ENCODE measurements at places on chromosomes 3 and 15. TPM values are rescaled to one million over a fixed set of nuclear protein-coding genes. Genes with fewer than 3 reads are reported as not detected.

DNA sequence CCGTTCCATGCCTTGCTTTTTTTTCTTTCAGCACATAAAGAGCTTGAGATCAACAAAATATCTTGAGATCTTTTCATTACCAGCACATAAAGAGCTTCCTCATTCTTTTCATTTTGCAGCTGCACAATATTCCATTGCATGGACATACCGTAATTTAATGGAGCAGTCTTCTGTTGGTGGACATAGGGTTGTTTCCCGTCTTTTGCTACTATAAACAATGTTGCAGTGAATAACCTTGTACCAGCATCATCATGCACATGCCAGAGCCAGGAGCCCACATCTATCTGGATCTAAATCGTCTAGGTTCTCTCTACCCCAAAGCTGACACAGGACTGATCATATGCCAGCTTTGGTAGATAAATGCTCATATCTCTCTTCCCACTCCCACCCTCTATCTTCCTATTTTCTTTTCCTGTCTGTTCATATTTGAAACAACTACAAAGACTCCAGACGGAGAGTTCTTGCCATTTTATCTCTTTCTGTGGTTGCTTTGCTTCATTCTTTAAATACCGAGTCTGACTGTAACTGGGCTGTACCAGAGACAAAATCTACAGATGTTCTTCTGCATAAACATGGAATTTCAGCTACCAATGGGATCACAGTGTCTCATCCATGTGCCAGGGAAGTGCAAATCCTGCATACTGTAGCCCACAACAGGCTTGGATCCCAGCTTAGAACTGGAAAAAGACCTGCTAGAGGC lies 47.1 kb upstream of the AKAP13 start:
- no peak overlapping the region for H3K4me3 ChIP-seq
- H3K27me3 ChIP-seq = no peaks in the 10 kb centered on the region
- H3K27ac ChIP-seq = no peak overlapping the region
- no peak for DNase-seq
- peaks cover 42% of the 10 kb centered on the region for H3K4me1 ChIP-seq

GRCh38 chr3:77319711-77320110 lies 279.8 kb downstream of the ROBO2 start:
- no peaks in the 10 kb centered on the region for H3K27me3 ChIP-seq
- no peaks in the 10 kb centered on the region for H3K36me3 ChIP-seq
- H3K27ac ChIP-seq = no peak overlapping the region
- no peak for DNase-seq

GRCh38 chr15:27124287-27124871 lies 153.4 kb downstream of the GABRG3 start:
- no peak overlapping the region for H3K4me3 ChIP-seq
- H3K4me1 ChIP-seq = no peaks in the 10 kb centered on the region
- DNase-seq = no peak
- no peak overlapping the region for H3K27ac ChIP-seq

CPEB1 gene
- 2.7 TPM for total RNA-seq

PAQR9 gene
- total RNA-seq = not detected

DNA sequence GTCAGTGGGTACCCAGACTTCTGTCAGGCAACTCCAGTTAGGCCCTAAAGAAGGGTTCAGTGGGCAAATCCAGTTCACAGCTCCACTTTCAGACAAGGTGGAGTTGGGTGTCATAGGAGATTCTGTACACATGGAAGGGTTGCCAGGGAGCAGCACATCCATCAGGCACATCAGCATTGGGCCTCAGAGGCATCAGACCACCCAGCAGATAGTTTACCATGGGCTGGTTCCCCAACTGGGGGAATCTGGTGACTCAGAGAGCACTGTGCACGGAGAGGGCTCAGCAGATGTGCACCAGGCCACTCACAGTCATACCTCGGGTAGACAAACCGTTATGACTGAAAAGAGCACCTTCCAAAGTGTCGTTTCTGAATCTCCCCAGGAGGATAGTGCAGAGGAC lies 27.2 kb downstream of the SYNM start:
- H3K27ac ChIP-seq = no peak overlapping the region
- DNase-seq = no peak
- H3K36me3 ChIP-seq = peaks cover 8% of the 10 kb centered on the region

DNA sequence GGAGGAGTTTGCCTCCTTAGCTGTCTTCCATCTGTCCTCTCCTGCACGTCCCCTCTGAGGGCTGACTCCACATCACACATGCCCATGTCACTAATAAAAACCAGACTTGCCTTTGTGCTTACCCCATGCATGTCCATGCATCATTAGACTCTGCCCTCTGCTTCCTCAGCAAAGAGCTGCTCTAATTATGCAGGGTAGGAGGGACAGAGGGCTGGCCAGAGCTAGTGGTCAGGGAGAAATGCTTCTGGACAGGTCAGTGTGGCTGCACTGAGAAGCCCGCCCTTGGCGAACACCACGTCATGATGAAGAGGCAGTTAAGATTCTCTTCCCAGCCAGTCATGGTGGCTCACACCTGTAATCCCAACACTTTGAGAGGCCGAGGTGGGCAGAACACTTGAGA lies 8.9 kb downstream of the CA12 start:
- no peak overlapping the region for H3K27ac ChIP-seq
- DNase-seq = no peak
- no peak overlapping the region for H3K4me3 ChIP-seq
- H3K4me1 ChIP-seq = peaks cover 25% of the 10 kb centered on the region
- H3K36me3 ChIP-seq = no peaks in the 10 kb centered on the region

- DNase-seq = no peak
- H3K4me3 ChIP-seq = no peak overlapping the region
- H3K27ac ChIP-seq = no peak overlapping the region
These were observed 44.0 kb upstream of the SEMA6D start for GRCh38 chr15:47673232-47673761.

ZIC4 gene
- not detected for total RNA-seq

DNA sequence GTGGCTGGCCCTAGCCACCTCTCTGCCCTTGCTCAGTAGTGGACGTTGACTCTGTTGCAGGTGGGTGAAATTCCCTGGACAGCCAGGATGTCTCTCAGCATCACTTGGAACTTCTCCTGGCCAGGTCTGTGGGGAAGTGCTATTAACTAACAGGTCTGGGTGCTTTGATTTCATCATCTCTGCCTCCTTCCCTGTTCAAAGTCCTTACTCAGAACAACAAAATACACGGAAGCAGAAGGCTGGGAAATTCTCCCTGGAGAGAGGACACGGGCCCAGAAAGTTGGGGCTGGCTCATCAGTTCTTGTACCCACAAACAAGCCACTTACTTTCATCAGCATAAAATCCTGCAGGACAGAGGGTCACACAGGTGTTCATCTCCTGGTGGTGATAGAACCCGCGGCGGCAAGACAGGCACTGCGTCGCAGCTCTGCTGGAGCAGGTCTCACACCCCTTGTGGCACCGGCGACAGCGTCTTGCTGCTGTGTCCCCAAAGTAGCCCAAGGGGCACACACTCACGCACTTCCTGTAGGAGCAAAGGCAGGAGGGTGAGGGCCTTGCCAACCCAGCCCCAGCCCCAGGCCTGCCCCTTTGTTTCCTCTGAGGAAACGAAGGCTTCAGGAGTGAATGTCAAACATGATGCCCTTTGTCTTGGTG lies 29.6 kb upstream of the SNRPA1 start:
- H3K36me3 ChIP-seq = no peaks in the 10 kb centered on the region
- no peaks in the 10 kb centered on the region for H3K27me3 ChIP-seq
